SK-N-MC (cell line): ENCODE measurements at places on chromosomes 6 and 20.

DNA sequence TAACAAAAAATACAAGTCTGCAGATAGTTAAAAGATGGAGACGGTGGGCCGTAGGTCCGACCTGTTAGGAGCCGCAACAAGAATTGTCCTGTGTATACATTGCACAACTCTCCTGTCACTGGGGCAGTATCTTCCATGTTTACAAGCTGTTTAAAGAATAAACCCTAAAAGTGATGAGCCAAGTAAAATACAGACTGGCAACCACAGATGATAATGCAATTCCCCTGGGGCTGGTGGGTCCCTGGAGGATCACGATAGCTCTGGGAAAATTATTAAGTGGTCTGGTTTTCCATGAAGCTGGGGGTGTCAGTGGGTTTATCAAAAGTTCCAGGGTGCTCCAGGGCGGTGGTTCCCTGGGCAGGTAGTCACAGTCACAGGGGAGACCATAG, 8.1 kb upstream of the FAM50B start:
- peak; percentile 64 for DNase-seq

DNA sequence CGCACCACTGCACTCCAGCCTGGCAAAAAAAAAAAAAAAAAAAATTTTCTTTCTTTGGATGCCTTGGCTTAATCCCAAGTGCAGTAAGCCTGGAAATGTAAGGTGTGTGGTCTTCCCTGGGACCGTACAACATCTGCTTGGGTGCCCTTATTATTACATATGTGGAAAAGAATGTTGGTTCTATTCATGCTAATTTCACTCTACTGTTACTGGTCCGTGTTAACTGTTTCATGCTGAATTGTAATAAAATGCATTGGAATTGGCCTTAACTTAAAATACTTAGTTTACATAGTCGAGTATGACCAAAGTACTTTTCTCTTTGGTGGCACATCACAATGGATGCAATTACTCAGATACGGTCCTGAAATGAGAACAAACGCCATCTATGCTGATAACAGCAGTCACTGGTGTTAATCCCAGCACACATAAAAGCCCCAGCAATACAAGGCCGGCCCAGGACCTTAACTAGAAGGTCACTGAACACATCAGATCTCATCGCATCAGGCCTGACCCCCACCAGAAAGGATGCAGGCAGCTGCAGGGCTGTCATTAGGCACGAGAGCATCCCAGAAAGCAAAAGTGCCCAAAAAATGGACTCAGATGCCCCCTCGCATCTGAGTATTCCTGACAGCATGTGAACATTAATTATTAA, 1.2 kb downstream of the SERPINB6 start:
- no peak for DNase-seq

GRCh38 chr6:33577106-33577535, 3.0 kb downstream of the BAK1 start:
- DNase-seq = no peak

DNA sequence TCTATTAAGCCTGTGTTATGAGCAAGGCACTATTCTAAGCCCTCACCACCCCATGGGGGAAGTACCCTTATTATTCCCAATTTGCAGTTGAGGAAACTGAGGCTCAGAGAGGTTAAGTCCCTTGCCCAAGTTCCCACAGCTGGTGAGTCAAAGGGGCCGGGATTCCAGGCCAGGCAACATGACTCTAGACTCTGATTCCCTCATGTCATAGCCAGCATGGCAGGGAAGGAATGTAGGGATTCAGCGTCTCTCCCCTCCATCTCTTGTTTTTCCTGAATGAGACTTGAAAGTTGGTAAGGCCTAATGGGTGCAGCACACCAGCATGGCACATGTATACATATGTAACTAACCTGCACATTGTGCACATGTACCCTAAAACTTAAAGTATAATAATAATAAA, 6.7 kb downstream of the C6orf132 start:
- DNase-seq = no peak

- DNase-seq = no peak
Measured at GRCh38 chr6:30730601-30731435, 10.7 kb downstream of the TUBB start.

- DNase-seq = no peak
Measured at GRCh38 chr20:17933711-17934110, 34.9 kb downstream of the SNX5 start.

DNA sequence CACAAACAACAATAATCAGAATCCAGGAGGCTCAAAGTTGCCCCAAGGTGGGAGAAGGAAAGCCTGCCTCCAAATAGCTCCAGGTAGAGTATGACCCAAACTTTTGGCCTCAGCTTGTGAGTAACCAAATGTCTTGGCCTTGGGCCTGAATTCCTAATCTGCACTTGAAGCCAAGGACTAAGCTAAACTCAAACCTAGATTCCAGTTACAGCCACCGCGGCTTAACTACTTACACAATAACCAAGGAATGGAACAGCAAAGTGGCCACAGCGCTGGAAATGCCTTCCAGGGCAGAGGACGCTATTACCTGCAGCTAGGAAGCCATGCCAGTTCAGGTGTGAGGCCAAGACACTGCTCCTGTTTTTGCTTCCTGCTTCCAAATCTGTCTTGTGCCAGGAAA, 4.6 kb downstream of the NINL start:
- no peak for DNase-seq

- no peak for DNase-seq
Measured at GRCh38 chr6:11785774-11786579, 7.4 kb upstream of the ADTRP start.

DNA sequence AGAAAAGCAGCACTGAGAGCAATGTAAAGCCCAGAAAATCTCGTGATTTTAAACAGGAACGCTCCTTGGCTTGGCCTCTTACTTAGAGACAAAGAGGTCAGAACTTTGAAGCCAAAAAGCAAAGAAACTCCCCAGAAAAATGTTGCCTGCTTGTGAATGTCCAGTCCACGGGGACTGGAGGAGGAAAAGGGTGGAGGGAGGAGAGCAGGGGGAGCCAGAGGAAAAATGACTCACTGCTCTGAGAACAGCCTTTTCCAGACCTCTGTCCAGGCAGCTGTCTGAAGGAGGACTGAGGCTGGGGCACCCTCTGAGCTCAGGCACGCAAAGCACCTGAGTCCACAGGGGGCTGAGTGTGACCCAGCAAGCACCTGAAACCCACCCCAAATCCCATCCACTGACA, 64.7 kb downstream of the TRAM2 start:
- no peak for DNase-seq

GRCh38 chr20:23126281-23127061, 40.3 kb upstream of the CD93 start:
- no peak for DNase-seq

- no peak for DNase-seq
Measured at GRCh38 chr6:52493669-52494068, 73.5 kb downstream of the EFHC1 start.

- no peak for DNase-seq
Measured at GRCh38 chr6:160060221-160060620, 61.4 kb upstream of the SLC22A1 start.

DNA sequence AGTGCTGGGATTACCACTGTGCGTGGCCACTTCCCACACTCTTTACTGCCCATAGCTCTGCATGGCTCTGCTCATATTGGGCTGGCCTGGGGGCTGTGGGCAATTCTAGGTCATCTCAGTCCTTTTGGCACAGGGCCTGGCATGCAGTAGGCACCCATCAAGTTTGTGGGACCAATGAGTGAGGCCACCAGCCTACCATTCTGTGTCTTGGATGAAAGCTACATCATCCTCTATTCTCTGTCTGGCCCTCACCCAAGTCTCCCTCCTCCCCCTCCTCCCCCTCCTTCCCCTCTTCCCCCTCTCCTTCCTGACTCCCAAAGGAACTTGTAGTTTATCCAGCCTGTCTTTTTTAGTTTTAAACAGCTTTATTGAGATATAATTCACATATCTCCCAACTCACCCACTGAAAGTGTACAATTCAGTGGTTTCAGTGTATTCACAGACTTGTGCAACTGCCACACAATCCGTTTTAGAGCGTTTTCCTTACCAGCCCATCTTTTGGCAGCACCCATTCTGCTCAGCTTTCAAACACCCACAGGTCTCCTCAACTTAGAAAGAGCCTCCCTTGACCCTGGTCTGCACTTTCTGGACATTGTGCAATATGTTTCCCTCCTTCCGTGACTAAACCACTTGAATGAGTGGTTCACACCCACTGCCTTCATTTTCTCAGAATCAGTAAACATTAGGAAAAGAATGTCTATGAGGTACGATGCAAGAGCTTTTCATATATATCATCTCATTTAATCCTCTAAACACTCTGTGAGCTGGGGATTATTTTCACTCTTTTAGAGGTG, 21.5 kb upstream of the MRPS18A start:
- DNase-seq = no peak

DNA sequence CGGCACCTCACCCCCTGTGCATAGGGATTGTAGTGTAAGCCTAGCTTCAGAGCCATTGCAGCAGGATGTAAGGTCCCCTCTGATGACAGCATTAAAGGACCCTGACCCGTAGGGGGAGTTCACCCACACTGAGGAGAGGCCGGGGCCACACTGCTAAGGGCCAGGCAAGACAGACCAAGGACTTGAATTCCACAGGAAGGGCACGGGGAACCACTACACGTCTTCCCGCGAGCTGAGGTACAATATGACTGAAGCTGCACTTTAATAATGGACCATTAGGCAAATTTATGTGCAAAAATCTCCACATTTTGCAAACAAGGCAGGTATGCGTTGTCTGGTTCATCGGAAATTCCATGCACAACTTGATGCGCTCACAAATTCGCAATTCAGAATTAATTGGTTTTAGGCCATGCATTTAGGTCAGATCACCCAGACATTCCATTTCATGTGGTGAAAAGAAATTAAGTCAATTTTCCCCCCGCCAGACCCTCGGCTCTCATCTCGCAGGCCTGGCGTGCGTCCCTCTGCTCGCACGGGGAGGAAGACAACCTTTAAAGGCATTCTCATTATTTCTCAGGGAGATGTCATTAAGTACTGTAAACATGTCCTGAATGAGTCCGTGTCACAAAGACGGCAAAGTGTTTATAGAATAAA, 111.8 kb downstream of the FOXA2 start:
- DNase-seq = no peak

DNA sequence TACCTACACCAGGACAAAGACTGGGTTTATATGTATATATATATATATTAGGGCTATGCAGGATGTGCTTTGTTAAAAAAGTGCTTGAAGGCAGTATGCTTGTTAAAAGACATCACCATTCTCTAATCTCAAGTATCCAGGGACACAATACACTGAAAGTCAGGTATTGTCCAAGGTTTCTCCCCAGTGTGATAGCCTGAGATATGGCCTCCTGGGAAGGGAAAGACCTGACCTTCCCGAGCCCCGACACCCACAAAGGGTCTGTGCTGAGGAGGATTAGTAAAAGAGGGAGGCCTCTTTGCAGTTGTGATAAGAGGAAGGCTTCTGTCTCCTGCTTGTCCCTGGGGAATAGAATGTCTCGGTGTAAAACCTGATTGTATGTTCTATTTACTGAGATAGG, 156.9 kb downstream of the GPX5 start:
- no peak for DNase-seq

- no peak for DNase-seq
Measured at GRCh38 chr20:36101192-36101591, 53.3 kb upstream of the EPB41L1 start.

DNA sequence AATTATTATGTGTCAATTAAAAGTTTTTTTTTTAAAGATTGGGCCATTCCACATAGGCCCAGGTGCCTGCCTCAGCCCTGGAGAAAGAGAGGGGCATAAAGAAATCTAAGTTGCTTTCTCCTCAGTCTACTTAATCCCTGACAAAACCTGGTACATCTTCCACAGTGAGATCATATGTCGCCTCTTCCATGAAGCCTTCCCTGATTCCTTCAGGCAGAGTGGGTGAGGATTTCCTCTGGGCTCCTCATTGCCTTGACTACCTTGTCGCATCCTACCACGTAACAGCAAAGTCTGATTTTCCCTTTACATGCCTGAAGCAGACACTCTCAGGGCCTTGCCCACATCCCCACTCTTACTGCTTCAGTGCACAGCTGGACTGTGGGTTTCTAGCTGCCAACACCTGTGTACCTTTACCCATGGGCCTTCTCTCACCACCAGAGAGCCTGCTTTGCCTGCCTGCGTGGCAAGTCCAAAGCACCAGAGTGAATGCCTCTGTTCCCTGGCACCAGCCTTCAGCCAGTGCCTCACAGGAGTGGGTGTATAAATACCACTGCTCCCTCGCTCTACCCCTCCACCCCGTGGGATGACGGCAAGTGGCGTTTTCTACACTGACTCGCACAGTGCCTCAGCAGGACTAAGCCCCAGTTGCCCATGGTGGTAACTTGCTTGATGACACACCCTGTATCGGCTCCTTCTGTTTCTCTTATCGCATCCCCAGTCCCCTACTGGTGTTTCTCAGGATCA, 68.0 kb downstream of the EYA2 start:
- DNase-seq = no peak

DNA sequence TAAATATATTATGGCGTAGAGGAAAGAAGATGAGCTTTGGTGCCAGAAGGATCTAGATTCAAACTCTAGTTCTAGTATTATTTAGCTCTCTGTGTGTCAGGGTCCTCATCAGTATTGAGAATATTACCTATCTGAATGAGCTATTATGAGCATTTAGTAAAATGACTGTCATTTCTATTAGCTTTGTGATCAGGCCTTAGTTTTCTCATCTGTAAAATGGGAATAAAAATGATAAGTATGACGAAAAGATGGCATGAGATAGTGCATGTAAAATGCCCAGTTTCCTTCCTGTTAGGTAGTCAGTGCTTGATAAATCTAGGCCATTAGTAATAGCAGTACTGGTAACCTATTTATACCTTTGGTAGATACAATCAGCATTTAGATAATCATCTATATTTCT, 35.1 kb downstream of the NOX3 start:
- no peak for DNase-seq

DNA sequence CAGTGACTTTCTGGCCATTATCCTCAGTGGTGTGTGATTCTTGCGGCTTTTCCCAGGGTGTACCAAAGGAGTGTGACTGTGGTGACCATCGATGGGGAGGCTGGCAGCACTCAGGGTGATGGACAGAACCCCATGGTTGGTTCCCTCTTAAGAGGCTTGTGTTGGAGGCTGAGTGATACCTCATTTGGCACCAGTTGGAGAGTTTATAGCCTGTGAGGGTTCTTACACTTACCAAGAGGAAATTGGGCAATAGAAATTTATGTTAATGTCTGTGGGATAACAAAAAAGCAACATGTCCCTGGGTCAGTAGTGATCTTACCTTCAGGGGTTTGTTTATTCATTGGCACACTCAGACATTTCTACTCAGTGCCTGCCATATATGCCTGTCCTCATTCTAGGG, 37.2 kb downstream of the DAAM2 start:
- no peak for DNase-seq

- DNase-seq = no peak
Measured at GRCh38 chr6:5517796-5518195, 256.5 kb downstream of the FARS2 start.

GRCh38 chr6:82397962-82398692, 34.5 kb downstream of the TPBG start:
- DNase-seq = no peak

GRCh38 chr20:23039136-23039875, 4.2 kb downstream of the SSTR4 start:
- DNase-seq = no peak

GRCh38 chr6:138728662-138729061, 44.9 kb upstream of the CCDC28A start:
- no peak for DNase-seq

DNA sequence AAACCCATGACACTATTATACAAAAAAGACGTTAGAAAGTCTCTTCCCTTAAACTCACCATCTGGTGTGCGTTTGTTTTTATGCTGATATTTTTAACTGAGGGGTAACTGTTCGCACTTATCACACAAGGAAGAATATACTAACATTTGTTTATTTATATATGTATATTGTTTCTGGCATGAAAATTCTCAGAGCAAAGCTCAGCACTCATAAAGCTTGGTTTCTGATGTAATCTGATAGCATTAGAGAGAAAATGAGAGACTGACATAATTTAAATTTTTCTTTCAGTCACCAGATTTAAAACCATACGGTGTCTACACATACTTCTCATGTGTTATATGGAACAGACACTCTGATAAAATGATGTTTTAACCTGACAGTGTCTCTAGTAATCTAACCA, 6.9 kb downstream of the BLOC1S5 start:
- DNase-seq = no peak
